ENCODE measurements at places on chromosomes 7 and 10. TPM values are rescaled to one million over a fixed set of nuclear protein-coding genes. Genes with fewer than 3 reads are reported as not detected.

DNA sequence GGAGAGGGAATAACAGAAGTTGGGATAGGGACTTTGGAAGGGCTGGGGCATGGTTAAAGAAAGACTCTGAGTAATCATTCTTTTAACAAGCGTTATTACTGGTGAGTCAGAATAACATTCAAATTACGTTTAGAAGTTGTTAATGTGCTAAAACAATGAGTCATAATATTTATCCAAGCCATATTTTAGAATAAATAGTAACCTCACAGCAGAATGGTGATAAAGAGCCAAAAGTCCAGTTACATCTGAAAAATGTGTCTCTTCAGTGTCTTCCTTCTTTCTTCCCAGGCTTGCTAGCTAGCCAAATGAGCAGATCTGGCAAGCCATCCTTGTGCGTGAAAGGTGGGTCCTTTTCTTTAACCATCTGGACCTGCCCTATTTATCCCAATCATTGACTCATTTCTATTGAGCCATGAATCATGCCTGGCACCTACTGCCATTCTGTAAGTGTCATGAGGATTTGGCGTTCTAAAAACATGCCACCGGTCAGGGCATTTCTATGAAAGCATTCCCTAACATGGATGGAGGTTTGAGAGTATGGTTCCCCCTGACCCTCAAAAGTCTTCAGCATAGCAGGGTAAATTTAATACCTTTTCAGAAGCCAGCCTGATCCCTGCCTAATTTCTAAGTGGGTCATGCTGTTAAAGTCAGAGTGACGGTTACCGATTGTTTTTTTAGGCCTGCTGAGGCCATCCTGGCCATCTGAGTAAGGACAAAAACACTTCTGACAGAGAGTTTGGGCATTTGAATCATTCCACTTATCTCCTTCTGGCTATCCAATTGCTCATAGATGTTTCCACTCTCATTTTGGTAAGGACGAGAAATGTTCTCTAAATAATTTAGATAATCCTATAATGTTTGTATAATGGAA is 26.9 kb downstream of the MYPN start:
- peak overlapping the region; percentile 28 for H3K4me3 ChIP-seq
- no peaks in the 10 kb centered on the region for H3K27me3 ChIP-seq
- H3K27ac ChIP-seq = peak overlapping the region; percentile 98
- H3K36me3 ChIP-seq = no peaks in the 10 kb centered on the region
- no peak for DNase-seq

COL13A1 gene
- 25.6 TPM for total RNA-seq

TEX47 gene
- total RNA-seq = not detected

LIPK gene
- not detected for total RNA-seq

DLX6 gene
- 2.7 TPM for total RNA-seq

Measured in chondrocyte (in vitro differentiated cells).